ENCODE measurements at places on chromosomes 6 and 20. TPM values are rescaled to one million over a fixed set of nuclear protein-coding genes. Genes with fewer than 3 reads are reported as not detected.

The CST7 gene
- total RNA-seq: 9.4 TPM

The RIMS1 gene
- total RNA-seq: 1.8 TPM

DNA sequence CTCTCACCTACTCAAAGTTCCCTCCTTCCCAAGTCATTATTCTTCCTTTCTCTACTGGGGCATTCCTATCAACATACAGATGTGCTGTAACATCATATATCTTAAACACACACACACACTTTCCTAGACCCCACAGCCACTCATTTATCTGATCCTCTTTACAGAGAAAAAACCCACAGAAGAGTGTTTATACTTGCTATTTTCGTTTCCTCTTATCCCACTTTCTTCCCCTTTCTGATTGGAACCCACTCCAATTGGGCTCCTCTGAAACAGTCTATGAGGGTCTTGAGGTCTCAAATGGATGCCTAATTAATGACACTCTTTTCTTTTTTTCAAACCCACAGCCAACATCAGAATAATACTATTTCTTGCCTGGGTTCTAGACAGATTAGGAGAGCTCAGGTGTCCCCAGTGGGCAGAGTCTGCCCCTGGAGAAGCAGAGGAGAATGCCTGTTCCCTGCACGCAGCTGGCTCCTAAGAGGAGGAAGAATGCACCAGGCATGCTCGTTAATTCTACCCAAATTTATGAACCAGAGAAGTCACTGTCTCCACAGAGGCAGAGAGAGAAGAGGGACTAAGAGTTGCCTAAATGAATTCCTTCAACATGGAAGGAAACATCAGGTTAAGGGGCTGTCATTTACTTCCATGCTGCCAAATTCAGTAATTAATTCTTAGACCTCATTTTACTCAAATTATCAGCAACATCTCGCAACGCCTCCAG lies 65.9 kb downstream of the CRYBG1 start:
- no peak for DNase-seq

GRCh38 chr6:15253203-15254022 lies 7.5 kb downstream of the JARID2 start:
- no peak for DNase-seq

DNA sequence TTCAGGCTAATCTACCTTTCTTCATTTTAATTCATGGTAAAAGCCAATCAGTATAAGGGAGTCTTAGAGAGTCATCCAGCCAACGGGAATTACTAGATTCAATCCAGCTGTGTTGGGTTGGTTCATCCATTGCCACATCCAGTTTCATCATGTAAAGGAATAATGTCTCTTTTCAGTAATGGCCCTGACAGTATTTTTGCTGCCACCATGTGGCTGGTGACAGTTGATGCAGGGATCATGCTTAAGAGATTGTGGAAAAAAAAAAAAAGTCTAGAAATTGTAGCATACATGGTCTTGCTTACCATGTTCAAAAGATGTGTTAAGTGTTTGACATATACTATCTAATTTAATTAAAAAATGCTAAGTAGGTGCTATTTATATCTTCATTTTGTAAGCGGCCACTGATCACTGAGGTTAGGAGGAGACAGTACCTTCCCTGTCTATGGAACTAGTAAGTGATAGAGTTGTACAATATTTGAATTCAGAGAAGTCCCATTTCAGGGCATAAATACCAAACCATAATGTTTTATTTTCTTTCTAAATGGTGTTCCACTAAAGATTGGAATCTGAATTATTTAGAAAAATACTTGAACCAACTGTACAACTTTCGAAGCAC lies 135.9 kb downstream of the KHDRBS2 start:
- peak; percentile 25 for DNase-seq

GRCh38 chr6:169884158-169884557 lies 132.7 kb downstream of the ERMARD start:
- DNase-seq: no peak

DNA sequence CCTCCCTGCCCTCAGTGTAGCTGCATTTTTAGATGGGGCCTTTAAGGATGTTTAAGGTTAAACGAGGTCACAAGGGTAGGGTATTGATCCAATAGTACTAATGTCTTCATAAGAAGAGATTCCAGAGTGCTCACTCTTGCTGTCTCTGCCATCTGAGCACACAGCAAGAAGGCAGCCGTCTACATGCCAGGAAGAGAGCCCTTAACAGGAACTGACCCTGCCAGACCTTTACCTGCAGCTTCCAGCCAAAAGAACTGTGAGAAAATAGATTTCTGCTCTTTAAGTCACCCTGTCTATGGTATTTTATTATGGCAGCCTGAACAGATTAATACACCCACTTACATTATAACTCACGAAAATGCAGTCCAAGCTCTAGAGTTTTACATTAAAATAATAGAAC lies 685.3 kb upstream of the MARCKS start:
- no peak for DNase-seq

DNA sequence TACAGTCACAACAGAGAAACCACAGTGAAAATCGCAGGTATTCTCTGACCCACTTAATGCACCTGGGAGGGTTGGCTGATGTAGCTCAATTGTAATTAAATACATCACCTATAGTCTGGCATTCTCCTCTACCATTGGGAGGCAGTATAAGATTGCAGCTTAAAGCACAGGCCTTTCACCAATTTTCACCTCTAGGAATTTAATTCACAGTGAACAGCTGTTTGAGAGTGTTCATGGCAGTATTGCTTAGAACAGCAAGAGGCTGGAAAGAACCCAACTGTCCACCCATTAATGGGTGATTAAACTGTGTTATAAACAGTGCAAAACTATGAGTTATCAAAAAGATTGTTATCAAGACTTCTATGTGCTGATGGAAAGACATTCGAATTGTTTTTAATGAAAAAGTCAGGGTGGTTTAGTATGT lies 2.0 kb downstream of the EDEM2 start:
- peak; percentile 51 for DNase-seq
